ENCODE measurements at places on chromosomes 5 and 9. TPM values are rescaled to one million over a fixed set of nuclear protein-coding genes. Genes with fewer than 3 reads are reported as not detected.

The OR1Q1 gene
- total RNA-seq, result not detected

The NMUR2 gene
- not detected for total RNA-seq

The PDE8B gene
- not detected for total RNA-seq

The PNPLA7 gene
- 0.49 TPM for total RNA-seq

The ENHO gene
- total RNA-seq, result 0.06 TPM

The DMRTA1 gene
- 0.25 TPM for total RNA-seq

The CARTPT gene
- total RNA-seq, result not detected

The LPCAT1 gene
- 36.6 TPM for total RNA-seq

The SLC34A3 gene
- not detected for total RNA-seq

The CDH6 gene
- total RNA-seq, result 0.19 TPM

The PCDHGB4 gene
- 20.1 TPM for total RNA-seq

The SUSD1 gene
- 23.5 TPM for total RNA-seq

The OLFML2A gene
- total RNA-seq, result 0.32 TPM

The COL23A1 gene
- total RNA-seq, result under 0.01 TPM

The ERBIN gene
- 35.9 TPM for total RNA-seq

The MED27 gene
- 8.7 TPM for total RNA-seq

The DDX4 gene
- total RNA-seq, result not detected

The SLC6A7 gene
- total RNA-seq, result not detected

The TMC1 gene
- total RNA-seq, result 1.3 TPM

Measured in bladder microvascular endothelial cell (primary cell).